ENCODE measurements at places on chromosomes 6 and 20. TPM values are rescaled to one million over a fixed set of nuclear protein-coding genes. Genes with fewer than 3 reads are reported as not detected.

The GNRH2 gene
- total RNA-seq = not detected

The TBC1D32 gene
- total RNA-seq = 19.6 TPM

The ITPA gene
- 31.5 TPM for total RNA-seq

The RPRD1B gene
- 29.5 TPM for total RNA-seq

The ZSCAN31 gene
- 2.0 TPM for total RNA-seq

The FOXS1 gene
- total RNA-seq = 2.0 TPM

The TRIM15 gene
- total RNA-seq = not detected

The BMP7 gene
- not detected for total RNA-seq

The SPATA25 gene
- 3.3 TPM for total RNA-seq

The SLC18B1 gene
- total RNA-seq = 3.1 TPM

Data from placental pericyte (primary cell).